Cortex of kidney (tissue), 1 donor: ENCODE measurements at places on chromosomes 2 and 18.

GRCh38 chr2:74076074-74076470 lies 71.6 kb downstream of the BOLA3 start:
- DNase-seq, result no peak

- DNase-seq, result no peak
Measured at GRCh38 chr2:16664052-16664731, 1.4 kb downstream of the CYRIA start.

- DNase-seq, result no peak
Measured at GRCh38 chr2:240994171-240994896, 4.1 kb upstream of the SNED1 start.

DNA sequence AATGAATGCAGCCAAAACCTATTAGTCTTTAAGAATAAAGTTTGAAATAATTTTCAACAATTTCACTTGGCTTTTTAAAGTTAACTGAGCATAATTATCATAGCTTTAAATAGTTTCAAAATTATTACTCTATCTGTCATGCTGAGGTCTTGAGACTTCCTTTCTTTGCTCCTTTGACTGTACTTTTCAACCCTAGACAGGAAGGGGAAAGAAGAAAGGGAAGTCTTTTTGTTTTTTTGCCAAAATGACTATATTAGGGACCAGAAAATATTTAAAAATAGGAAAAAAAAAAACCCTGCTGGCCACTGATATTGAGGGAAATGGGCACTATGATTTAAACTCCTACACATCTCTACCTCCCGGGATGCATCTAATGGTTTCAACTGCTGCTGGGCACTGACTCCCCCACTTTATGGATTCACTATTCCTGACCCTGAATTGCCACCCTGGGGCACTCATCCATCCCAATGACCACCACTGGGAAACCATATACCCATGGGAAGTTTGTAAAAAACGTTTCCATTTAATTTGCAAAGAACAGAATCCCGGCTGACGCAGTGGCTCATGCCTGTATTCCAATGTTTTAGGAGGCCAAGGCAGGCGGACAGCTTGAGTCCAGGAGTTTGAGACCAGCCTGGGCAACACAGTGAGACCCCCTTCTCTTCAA lies 50.5 kb downstream of the GAREM1 start:
- no peak for DNase-seq

GRCh38 chr18:48548011-48548771 lies 9.4 kb downstream of the CTIF start:
- DNase-seq, result no peak

DNA sequence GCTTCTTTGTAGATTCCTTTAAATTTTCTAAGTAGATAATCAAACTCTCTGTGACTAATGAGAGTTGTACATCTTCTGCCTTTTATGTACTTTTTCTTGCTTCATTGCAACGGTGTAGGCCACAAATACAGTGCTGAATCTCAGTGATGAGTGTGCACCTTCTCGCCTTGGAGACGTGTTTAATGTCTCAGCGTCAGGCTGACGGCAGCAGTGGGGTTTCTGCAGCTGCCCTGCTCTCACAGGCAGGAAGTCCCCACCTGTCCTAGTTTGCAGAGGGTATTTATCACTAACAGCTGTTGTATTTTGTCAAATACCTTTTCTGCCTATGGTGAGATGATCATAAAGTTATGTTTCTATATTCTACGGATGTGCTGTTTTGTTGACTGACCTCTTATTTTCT lies 13.3 kb downstream of the AGXT start:
- DNase-seq, result no peak

DNA sequence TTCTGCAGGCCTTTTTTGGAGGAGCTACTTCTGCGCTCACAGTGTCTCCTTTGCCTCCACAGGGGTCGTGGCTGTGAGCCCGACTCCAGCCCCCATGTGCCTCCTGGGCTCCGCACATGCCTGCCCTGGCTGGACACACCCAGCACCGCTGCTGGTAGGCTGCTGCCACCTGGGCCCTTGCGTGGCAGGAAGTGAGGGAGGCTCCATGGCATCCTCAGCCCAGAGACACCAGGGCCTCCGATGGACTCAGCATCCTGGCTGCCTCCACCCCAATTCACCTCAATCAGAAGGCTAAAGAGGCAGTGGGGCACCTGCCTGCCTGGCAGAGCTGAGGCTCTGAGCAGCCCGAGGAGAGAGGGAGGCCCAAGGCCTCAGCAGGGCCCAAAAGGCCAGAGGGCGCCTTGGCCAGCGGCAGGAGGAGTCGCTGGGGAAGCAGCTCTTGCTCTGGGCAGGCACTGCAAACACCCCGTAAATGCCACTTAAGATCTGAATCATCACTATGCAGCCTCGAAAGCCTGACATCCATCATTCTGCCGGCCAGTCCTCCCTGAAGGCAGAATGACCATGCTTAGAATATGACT lies 68.3 kb upstream of the OTOS start:
- DNase-seq, result no peak

DNA sequence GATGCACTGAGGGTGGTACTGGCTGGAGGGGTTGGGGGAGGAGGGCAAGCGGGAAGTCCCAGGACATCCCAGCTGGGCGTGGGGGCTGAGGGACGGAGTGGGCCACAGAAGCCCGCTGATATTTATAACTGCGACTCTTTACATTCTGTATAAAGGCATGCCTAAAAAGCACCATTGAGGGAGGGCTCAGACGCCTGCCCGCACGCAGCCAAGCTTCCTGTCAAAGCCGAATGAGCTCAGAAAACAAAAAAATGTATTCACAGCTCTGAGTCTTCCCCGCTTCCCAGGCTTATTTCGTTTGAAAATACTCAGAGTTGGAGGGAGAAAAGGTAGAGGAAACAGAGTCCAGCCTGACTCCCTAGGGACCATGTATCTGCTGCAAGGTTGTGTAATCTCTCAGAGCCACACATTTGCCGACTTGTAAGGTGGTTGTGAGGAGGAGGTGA lies 170.1 kb upstream of the HAAO start:
- no peak for DNase-seq

DNA sequence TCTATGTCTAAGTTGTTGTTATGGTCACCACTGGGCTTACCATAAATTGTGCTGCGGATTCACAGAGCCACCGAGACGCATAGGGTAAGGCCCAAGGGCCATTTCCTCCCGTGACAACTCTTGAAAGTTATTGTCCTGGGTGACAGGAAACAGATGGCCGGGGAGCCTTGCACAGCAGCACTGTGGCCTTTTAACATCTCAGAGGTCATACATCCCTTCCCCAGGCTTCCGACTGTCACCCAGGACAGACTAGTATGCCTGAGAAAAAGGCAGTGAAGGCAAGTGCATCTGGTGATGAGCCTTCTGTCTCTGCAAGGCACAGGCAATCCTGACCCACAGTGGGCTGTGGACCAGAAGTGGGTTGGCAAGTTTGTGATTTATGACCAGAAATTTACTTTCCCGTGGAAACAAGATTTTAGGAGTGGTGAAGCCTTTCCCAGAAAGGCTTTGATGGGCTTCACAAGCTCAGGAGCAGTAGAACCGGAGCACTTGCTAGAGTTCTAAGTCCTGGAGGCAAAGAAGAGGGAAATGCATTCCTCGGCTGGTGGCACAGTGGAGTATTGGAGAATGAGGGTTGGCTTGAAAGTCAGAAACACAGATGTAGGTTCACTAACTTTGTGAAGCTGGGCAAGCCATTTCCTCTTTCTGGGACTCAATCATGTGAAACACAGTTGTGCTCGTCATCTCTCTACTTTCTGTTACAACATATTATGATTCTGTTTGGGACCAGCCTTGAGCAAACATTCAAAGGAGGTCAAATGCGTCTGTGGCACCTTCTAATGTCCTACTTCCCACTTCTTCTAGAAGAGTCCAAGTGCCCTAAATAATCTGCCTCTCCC lies 2.0 kb upstream of the CAPN14 start:
- no peak for DNase-seq

GRCh38 chr2:237558961-237559641 lies 7.3 kb upstream of the PRLH start:
- no peak for DNase-seq

- no peak for DNase-seq
Measured at GRCh38 chr18:26809346-26809745, 56.2 kb downstream of the AQP4 start.

GRCh38 chr2:192148241-192148619 lies 46.5 kb downstream of the TMEFF2 start:
- no peak for DNase-seq

- DNase-seq, result no peak
Measured at GRCh38 chr2:69214898-69215297, 172.1 kb downstream of the GFPT1 start.

GRCh38 chr18:54444319-54444914 lies 86.7 kb downstream of the C18orf54 start:
- DNase-seq, result no peak

DNA sequence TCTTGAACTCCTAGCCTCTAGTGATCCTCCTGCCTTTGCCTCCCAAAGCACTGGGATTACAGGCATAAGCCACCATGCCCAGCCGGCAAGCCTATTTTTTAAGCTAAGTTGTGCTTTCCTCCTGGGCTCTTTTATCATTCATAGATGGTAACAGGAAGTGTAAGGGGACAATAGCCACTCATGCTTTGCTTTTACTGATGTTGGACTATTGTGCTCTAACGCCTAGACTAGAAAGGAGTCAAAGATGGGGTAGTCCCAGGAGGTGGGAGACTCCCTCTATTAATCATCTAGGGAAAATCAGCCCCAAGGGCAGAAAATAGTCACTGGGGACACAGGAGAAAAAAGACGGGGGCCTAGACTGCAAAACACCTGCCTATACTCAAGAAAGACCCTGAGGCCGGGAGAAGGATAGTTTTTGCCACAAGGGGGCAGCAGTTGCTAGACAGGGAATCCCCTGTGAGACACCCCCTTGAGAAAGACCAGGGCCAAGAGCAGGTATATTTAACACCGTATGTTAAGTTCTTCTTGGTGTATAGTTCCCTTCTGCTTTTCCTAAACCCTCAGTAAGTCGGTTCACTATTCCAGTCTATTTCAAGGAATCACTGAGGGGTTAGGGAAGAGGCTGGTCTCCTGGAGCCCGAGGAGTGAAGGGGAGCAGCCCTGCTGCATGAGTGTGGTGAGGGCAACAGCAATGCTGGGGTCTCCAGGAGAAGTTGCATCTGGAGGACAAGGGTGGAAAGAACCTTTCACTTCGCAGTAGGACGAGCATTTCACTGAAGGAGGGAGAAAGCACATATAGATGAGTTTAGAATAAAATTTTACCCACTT lies 2.1 kb upstream of the CXCR1 start:
- DNase-seq, result no peak

GRCh38 chr2:197576631-197577030 lies 60.8 kb downstream of the MOB4 start:
- no peak for DNase-seq

- no peak for DNase-seq
Measured at GRCh38 chr2:130972410-130972809, 120.8 kb downstream of the FAM168B start.
